ENCODE measurements at places on chromosomes 1 and 21. TPM values are rescaled to one million over a fixed set of nuclear protein-coding genes. Genes with fewer than 3 reads are reported as not detected.

The FYB2 gene
- total RNA-seq, result not detected

The CFH gene
- 4.3 TPM for total RNA-seq

The NPHS2 gene
- not detected for total RNA-seq

The LIX1L gene
- 12.6 TPM for total RNA-seq

The PLEKHN1 gene
- 5.2 TPM for total RNA-seq

The RASAL2 gene
- total RNA-seq, result 18.9 TPM

The ADAM30 gene
- not detected for total RNA-seq

The P3R3URF gene
- total RNA-seq, result not detected

The NR0B2 gene
- 0.14 TPM for total RNA-seq

The AXDND1 gene
- 0.48 TPM for total RNA-seq

All from A549 treated with Hydrocortisone at 1 μM for 4 hours (cell line).